ENCODE measurements at places on chromosomes 1 and 21.

DNA sequence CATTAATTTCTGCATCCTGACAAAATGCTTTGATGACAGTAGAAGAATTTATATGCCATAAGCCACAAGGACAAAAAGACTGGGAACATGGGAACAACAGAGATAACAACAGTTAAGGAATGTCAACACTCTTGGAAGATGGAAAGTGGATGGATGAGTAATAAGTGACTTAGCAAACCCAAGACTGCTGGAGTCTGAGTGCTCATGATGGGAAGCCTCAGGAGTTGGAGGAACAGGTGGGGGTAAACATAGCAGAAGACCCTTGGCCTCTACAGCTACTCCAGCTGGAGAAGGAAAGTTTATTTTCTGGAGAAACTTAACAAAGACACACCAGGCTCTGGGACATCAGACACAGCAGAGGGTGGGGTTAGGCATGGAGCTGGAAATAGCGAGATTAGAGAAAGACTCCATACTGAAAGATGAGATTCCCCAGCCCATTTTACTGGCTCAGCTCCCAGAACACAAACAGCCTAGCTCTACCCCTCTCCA lies 13.6 kb downstream of the G0S2 start:
- DNase-seq: no peak

DNA sequence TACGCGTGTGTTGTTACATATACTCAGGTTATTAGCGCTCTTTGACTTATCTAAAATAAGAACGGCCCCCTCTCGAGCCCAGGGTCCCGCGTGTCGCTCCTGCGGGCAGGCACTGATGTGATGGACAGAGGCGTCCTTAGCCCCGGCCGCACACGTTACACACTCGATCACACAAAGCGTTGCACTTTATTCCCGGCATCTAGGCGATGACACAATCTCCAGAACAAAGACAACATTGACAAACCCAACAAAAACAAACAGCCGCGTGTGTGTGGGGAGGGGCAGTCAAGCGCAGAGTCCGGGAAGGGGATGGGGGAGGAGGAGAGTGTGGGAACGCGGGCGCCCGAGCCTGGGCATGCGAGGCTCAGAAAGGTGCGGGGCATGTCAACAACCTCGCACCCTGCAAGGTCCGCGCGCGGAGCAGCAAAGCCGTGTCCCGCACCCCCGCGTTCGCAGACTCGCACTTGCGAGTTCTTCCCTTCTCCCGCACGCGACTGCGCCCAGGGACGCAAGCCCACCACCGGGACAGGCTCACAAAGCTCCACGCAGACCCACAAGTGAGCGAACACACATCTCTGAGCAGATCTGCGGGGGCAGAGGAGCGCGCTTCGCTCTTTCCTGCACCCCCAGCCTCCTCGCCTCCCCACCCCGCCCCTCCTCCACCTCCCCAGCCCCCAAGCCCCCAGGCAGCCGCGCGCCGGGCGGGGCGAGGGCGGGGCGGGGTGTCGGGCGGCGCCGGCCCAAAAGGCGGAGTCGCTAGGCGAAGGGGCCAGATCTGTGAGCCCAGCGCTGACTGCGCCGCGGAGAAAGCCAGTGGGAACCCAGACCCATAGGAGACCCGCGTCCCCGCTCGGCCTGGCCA lies at the start of gene EFNA1:
Gene EFNA1 (plus strand): TSS at position 772 of the 862 bp plus-strand sequence. CDS start 102 bp downstream, outside the sequence.
- peak; percentile 42 for DNase-seq

DNA sequence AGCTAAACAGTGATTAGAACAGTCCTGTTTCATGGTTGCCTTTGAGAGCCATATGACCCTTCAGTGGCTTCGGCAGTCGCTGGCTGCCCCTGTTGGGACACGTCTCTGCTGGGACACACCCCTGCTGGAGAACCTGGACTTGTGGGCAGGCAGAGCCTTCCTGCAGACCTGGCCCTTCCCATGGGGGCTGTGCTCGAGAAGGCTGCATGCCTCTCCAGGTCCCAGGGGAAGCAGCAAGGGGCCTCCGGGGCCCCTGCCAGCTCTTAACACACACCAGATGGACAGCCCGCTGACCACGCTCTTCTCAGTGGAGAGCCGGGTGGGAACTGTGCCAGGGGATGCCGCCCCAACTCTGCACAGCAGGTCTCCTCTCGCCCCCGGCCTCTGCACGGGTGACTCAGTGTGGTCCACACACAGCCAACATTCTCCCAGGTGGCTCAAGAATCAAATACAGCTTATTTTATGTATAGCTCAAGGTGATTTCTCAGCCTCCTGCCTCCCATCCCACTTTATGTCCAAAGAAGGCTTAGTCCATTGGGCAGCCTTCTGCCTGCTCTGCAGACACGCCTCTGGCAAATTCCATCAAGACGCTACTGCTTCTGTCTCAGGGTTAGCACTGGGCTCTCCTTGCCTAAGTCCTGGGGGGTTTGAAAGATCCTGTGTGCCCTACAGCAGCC lies 450.8 kb downstream of the KIF26B start:
- DNase-seq: peak; percentile 83

GRCh38 chr21:36698385-36698980 lies 432 bp upstream of the SIM2 start:
- DNase-seq: no peak

DNA sequence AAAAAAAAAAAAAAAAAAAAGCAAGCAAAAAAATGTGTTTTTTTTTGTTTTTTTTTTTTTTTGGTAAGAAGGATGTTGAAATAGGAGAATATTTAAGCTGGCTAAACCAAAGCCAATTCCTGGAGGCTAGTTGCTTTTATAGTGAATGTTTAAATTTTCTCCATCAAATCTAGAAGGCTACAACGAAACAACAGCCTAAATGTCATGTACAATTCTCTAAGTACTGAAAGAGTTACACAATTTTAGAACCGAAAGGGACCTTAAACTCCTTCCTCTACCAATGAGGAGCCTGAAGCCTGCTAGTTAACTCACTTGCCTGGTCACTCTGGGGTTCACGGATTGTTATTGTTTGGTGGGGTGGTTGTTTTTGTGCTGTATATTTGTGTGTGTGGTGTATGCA lies 3.5 kb downstream of the WLS start:
- DNase-seq: no peak

GRCh38 chr1:117561551-117561950 lies 44.3 kb upstream of the TENT5C start:
- no peak for DNase-seq

GRCh38 chr1:22814176-22815042 lies 103.8 kb downstream of the EPHB2 start:
- DNase-seq: no peak

DNA sequence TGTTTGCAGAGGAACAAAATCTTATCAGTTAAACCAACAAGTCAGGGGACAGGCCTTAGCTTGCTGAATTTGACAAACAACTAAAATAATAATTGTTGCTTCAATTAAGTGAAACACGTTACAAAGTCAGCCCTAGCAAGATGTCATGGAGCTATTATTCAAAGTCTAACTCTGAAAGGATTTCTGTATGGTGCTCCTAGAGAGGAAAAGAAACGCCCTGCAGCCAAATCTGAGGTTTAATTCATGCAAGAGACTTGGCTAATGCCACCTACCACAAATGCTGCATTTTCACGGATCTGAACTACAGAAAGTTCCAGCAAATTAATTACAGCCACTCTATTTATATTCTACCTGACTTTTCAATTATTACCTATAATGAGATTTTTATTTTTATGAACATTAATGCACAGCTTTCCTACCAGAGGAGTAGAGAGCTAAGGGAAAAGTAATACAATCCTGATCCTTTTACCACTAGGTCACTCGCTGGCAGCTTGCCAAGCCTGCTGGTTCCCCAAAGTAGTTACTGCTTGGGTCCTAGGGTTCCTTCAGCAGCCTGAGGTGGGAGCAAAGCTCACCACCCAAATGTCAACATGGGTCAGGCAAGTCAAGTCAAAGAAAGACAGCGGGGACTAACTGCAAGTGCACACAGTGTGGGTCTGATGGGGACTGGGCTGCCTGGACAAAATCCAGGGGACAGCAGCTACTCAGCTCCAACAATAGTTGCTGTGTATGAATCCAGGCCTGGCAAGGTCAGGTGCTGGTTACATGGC lies 8.5 kb downstream of the COLGALT2 start:
- no peak for DNase-seq

DNA sequence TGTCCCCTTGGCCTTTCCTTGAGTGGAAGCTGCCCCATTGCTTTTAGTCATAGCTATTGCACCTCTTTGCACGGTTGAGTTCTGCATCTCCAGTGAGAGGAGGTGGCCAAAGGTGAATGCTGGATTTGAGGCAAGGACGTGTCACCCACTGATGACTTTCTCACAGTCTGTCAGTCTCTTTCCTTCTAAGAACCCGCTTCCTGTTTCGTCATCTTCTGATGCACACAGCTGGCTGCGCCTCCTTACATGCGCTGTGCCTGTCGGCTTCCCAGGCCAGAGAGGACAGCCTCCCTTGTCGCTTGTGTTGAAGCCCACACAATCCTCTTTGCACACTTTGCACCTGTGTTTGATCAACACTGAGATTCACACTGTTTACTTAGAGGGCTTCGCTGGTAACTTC lies 41.8 kb upstream of the PWP2 start:
- no peak for DNase-seq

DNA sequence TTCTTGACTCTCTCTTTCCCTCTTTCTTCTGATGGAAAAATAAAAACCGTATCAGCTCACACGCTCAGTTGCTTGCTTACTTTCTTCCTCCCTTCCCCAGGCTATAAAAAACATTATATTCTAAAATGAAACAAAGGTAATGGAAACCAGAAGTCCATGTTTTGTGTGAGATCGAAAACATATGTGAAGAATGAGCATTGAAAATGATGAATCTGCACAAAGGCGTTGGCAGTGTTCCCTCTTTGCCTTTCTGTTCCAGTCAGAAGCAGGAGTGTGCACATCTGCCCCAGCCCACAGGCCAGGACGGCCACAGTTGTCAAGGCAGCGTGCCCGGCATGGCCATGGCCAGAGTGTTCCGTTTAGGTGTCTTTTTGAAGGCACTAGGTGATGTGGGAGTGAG lies 185.3 kb upstream of the USP24 start:
- DNase-seq: peak; percentile 42

GRCh38 chr1:211734359-211734758 lies 58.9 kb upstream of the NEK2 start:
- DNase-seq: no peak

DNA sequence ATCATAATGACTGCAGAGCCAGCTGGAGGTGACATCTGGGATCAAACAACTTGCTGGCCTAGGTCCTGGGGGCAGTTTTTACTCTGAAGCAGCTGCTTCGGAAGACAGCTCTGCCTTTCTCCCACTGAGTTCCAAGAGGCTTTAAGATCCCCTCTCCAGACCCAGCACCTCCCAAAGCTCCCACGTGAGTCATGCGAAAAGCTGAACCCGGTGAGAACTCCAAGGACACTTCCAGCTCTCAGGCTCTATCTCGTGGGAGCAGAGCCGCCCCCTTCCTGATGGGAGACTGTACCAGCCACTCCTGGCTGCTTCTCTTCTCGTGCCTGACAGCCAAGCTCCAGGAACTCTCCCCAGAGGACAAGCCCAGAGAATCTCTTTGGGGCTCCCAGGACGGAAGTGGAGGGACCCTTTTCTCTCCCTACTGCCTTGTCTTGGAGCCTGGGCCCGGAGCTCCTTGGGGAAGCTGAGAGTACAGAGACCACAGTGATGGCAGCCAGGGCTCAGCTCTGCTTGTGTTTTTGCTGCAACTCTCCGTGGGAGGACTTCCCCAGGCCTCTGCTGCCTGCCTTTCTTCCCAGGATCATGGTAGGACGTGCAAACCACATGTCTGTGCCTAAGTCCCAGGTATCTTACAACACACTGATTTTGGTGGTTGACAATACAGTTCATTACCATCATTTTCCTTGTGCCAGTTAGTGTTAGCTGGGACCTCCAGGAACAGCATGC lies 40.6 kb downstream of the STUM start:
- DNase-seq: no peak

GRCh38 chr1:208028526-208028925 lies 117.6 kb upstream of the CD34 start:
- DNase-seq: no peak

- no peak for DNase-seq
Measured at GRCh38 chr1:222413436-222413835, 134.5 kb downstream of the HHIPL2 start.

DNA sequence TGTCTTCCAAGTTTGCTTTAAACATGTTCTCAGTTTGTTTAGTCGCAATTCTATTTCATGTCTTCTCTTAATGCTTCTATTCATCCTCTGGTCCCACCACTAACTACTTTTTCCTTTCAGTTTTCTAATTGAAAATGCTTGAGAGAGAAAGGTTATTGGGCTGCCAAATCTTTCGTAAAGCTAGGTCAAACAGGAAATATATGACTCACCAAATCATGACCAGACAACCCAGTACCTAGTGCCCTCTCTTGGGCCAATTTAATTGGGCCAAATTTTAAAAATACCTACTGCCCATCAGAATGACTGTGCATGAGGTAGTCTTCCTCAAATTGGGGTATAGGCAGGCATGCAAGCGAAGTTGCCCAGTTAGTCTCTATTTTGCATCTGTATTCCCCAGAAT lies 295.4 kb upstream of the PBX1 start:
- no peak for DNase-seq

DNA sequence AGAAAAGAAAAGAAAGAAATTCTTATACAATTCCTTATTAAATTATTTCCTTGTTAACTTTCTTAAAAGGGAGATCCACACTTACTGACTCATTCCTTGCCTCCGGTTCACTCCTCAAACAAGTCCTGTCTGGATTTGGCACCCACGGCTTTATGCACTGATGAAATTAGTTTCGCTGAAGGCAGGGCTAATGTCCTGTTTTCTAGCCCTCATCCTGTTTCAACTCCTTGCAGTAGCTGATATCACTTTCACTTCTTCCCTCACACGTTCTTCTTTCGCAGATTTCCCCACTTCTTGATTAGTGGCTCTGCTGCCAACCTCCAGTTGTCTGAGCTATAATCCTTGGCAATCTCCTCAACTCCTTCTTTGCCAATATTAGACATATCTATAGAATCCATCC lies 215.2 kb downstream of the URB2 start:
- no peak for DNase-seq

- DNase-seq: no peak
Measured at GRCh38 chr1:198725090-198725489, 86.2 kb downstream of the PTPRC start.

GRCh38 chr1:228802386-228803220 lies 67.3 kb downstream of the RHOU start:
- DNase-seq: no peak

Data from brain pericyte (primary cell).